ENCODE measurements at places on chromosomes 3 and 15.

GRCh38 chr3:143360244-143360643 is 240.7 kb downstream of the CHST2 start:
- no peak for DNase-seq

DNA sequence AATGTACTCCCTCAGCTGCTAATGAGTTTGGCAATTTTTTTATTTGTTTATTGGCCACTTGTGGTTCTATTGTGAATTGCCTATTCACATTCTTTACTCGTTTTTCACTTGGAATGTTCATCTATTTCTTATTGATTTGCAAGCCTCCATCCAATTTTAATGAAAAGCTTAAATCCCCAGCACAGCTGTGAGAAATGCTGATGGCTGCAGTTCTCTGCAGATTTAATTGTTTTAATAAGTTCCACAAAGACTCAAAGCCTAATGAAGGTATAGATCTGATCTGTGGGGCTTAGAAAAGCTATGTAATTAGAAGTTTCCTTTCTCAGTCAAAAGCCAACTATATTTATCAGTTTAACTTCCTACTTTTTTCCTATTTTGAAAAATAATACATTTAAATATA is 41.5 kb downstream of the LYZL4 start:
- DNase-seq: no peak

- no peak for DNase-seq
These were observed 239.0 kb upstream of the TRIM42 start for GRCh38 chr3:140438736-140439470.

GRCh38 chr15:100373942-100374341 is 32.2 kb upstream of the ADAMTS17 start:
- DNase-seq: no peak

DNA sequence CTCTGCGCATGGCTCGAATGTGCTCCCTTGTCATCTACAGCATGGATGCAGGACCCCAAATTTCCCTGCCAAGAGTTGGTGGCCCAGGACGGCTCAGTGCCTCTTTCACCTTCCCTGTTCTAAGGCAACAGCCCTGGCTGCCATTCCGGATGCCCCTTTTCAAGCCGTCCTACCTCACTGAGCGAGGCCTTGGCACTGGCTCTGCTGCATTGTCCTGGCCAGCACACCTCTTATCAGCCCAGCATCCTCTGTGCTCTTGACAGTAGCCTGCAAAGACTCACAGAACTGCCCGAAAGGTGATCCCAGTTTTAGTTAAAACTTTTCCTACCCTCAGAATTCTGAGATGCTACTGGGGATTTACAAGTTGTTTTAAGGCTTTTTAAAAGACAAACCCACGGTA is 122.0 kb downstream of the MECOM start:
- no peak for DNase-seq

DNA sequence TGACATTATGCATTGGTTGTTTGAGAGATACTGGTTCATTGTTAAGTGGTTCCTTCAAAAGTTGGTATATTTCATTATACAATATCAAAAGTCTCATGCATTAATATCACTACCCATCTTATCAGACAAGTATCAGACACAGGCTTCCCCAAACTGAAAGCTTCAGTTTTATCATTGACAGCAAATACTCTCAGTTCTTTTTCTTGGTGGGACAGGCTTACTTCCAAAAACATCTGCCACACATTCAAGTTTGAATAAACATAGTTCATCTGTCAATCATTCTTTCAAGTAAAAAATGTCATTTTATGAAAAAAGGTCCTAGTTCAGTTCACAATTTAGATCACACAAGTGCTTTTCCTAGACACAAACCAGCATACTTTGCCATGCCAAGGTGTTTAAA is 280.0 kb upstream of the TRIM42 start:
- no peak for DNase-seq

DNA sequence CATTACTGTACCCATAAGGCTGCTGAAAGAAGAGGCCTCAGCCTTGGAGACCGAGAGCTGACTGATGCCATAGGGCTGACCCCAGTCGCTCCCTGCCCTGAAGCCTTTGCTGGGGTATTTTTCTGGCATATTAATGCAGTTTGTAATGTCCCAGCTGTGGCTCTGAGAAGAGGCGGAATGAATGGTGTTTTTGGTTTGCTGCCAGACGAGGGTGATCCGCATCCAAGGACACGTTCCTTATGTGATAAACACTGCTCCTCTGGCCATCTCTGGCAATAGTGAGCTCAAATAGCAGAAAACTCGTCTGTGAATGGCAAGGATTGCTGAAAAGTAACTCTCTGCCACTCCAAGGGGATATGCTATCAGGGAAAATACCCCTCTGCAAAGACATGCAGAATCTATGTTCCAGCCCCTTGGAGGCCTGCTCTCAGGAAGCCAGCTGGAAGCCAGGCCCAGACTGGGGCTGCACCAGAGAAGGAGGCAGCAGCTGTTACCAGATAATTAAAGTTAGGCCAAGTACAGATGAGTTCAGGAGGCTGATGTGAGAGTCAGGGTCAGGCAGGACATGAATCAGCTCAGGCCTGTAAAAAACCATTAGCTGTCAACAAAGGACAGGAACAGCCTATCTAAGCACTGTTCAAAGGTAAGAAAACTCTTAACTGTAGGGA is 28.9 kb upstream of the KLHL6 start:
- no peak for DNase-seq

DNA sequence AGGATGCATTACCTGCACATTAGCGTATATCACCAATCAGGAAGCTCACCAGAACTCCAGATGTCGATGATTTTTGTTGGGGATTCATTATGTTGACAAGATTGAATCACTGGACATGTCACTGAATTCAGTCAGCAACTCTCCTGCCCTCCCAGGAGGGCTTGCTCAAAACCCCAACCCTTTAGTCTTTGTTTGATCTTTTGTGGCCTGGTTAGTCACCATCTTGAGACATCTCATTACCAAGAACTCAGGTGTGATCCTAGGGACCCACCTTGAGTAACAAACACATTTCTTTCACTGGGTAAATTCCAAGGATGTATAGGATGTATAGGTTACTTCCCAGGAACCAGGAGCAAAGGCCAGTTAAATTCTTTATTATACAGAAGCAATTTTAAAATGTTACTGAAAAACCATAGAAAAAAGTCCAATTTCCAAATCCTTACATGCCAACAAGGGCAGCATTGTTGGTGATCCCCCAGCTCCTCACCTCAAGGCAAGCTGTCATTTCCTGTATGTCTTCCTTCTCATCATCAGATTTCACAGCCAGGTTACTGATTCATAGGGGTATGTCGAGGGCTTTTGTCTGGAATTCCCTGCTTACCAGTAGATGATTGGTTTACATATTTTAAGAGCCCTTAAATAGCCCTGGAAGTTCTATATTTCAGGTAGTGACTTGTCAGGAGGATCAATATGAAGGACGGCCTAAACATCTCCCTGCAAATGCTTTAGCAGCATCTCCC is 11.7 kb downstream of the SNRPN start:
- DNase-seq: no peak

DNA sequence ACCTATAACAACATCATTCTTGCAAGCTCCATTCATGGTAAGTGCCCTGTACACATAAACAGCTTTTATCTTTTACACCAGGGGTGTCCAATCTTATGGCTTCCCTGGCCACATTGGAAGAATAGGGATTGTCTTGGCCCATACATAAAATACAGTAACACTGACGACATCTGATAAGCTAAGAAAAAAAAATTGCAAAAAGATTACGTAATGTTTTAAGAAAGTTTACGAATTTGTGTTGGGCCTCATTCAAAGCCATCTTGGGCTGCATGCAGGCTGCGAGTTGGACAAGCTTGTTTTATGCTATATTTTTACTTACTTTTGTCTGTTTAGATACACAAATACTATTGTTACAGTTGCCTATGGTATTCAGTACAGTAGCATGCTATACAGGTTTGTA is 31.6 kb downstream of the ZNF654 start:
- DNase-seq: no peak

- DNase-seq: no peak
These were observed 39.5 kb downstream of the BTLA start for GRCh38 chr3:112459750-112460149.

DNA sequence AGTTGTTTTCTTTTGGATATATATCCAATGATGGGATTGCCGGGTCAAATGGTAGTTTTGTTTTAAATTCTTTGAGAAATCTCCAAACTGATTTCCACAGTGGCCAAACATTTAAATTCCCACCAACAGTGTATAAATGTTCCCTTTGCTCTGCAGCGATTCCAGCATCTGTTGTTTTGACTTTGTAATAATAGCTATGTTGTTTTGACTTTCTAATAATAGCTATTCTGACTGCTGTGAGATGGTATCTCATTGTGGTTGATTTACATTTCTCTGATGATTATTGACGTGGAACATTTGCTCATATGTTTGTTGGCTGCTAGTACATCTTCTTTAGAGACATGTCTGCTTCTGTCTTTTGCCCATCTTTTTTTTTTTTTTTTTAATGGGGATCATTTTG is 332.2 kb upstream of the GBE1 start:
- no peak for DNase-seq

GRCh38 chr3:157317895-157318294 is 118.8 kb upstream of the PTX3 start:
- DNase-seq: no peak

GRCh38 chr3:7788881-7789280 is 712.7 kb upstream of the LMCD1 start:
- no peak for DNase-seq

DNA sequence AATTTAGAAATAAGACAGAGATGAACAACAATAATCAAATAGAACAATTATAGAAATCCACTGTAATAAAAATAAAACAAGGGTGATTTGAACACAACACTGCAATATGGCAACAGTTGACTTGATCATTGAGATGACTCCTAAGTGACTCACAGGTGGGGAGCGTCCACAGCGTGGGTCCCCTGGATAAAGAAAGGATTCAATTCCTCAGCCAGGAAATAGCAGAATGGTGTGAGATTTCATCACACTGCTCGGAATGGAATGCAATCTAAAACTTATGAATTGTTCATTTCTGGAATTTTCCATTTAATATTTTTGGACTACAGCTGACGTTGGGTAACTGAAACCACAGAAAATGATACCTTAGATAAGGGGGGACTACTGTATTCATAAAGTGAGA is 82.0 kb downstream of the CNTN3 start:
- DNase-seq: no peak

DNA sequence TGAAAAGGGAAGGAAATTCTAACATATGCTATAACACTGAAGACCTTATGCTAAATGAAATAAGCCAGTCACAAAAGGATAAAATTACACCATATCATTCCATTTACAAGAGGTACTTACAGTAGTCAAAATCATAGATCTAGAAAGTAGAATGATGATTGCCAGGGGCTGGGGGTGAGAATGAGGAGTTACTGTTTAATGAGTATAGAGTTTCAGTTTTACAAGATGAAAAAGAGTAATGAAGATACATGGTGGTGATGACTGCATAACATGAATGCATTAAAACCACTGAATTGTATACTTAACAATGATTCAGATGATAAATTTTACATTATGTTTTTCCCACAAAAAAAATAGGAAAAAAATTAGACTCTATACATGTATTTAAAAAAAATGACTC is 152.6 kb downstream of the SCAPER start:
- no peak for DNase-seq

DNA sequence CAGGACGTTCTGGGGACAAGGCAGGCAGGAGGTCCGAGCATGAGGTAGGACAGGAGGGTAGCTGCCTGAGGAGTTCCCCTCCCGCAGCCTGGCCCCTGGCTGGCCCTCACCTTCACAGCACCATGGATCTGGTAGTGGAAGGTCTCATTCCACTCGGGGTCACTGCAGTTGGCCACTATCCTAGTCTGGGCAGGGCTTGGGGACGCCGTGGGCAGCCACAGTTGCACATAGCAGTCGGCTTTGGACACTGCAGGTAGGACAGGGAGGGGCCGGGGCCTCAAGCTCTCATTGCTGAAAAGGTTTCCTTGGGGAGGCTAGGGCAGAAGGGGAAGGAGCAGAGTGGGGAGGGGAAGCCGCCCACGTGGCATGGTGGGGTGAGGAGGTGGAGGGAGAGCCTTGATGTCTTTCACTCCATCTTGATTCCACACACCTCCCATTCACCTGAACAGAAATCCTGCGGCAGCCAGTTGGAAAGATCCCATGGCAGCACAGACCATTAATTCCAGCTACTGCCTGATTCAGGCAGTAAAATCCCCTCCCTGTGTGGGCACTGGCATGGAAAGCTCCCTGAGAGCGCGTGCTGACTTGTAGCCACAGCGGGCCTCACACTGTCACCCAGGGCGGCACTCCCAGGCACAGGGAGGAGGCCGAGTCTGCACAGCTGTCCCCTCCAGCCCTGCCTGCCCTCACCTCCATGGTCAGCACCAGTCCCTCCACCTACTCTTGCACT is 2.1 kb downstream of the PLA2G4F start:
- DNase-seq: no peak

DNA sequence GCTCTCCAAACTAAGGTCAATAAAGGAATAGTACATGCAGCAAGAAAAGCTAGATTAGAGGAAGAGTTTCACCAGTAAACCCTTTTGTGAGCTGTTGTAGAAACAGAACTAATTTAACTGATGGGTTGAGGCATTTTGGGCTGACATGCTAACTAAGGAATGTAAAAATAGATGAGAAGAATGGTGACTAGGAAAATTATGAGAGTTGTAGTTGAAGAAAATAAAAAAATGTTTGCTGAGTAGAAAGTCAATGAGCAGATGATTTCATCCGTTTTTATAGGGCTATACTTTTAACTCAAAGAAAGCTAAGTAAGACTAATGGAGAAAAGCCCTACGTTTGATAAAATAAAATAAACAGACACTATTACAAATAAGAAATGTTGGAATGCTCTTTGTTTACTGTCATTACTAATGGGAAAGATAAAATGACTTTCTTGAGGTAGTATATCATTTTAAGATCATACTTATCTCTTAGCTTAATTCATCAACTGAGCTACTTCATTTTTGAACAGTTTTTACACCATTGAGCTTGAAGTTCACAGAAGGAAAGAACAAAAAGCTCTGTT is 209.4 kb upstream of the DPH6 start:
- no peak for DNase-seq

GRCh38 chr3:183437666-183438564 is 9.5 kb upstream of the MCF2L2 start:
- DNase-seq: no peak

GRCh38 chr15:100683434-100683833 is 81.0 kb downstream of the ASB7 start:
- DNase-seq: no peak

- DNase-seq: no peak
These were observed 13.3 kb upstream of the HHLA2 start for GRCh38 chr3:108283006-108283405.

- no peak for DNase-seq
These were observed 28.4 kb downstream of the CD200R1L start for GRCh38 chr3:112818289-112818688.

GRCh38 chr3:55792009-55792408 is 304.9 kb upstream of the WNT5A start:
- no peak for DNase-seq

DNA sequence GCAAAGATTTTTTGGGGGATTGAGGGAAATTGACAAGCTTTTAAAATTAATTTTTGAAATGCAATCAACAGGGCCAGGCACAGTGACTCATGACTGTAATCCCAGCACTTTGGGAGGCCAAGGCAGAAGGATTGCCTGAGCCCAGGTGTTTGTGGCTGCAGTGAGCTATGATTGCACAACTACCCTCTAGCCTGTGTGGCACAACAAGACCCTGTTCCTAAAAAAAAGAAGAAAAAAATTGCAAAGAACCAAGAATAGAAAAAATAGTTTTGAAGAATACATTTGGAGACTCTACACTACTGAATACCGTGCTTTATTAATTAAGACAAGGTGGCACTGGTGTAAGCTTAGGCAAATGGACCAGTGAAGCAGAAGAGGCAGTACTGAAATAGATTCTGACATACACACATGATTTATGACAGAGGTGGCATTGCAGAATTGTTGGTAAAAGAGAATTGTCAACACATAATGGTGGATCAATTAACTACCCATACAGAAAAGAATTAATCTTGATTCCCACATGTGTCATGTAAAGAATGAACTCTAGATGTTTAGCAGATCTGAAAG is 443.3 kb upstream of the ATP11B start:
- peak; percentile 18 for DNase-seq

Measured in NCI-H774 (cell line).